Type B pancreatic cell (in vitro differentiated cells): ENCODE measurements at places on chromosomes 1 and 21.

DNA sequence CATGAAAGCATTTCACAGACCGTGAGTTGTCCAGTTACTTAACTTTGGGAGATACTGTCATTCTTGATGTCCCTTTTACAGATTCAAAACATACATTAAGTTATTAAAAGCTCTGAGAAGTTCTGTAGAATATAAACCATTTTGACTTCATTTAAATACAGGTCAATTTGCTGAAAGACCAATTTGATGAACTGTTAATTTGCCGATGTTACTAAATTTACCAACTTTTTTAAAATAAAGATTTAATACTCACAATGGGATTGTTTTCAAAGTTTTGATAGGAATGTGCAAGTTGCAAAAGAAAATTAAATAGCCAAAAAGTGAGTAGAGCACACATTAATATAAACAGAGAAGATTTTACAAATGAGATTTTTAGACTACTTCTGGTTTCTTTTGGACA lies 666.1 kb downstream of the SMYD3 start:
- no peak for DNase-seq

DNA sequence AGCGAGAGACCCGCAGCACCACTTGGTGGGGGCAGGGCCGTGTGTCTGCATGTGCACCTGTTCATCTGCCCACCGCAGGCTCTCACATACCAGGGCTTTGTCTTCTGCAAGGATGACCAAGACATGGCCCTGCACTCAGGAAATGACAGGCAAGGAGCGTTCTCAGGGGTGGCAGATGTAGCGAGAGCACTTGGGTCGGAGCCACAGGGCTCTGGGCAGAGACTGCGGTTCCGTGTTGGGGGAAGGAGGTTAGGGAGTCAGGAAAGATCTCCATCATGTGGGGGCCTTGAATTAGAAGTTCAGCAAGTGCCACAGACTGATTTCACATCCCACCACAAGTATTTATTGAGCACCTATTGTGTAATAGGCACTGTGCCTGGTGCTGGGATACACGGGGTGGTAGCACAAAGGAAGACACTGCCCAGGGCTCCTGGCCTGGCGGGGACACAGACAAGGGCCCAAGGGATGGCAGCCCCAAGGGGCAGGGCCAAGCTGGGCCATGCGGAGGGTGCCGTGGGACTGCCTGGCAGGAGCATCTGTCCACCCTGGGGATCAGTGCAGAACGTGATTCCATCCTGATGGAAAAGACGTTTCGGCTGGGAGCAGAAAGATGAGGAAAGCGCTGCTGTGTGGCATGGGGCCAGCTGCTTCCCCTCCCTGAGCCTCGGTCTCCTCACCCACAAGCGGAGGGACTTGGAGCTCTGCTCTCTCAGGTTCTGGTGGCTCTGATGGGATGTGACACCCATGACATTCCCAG lies 11.4 kb upstream of the SPSB1 start:
- no peak for DNase-seq

- no peak for DNase-seq
Measured at GRCh38 chr1:12772520-12772919, 1.0 kb upstream of the PRAMEF12 start.

DNA sequence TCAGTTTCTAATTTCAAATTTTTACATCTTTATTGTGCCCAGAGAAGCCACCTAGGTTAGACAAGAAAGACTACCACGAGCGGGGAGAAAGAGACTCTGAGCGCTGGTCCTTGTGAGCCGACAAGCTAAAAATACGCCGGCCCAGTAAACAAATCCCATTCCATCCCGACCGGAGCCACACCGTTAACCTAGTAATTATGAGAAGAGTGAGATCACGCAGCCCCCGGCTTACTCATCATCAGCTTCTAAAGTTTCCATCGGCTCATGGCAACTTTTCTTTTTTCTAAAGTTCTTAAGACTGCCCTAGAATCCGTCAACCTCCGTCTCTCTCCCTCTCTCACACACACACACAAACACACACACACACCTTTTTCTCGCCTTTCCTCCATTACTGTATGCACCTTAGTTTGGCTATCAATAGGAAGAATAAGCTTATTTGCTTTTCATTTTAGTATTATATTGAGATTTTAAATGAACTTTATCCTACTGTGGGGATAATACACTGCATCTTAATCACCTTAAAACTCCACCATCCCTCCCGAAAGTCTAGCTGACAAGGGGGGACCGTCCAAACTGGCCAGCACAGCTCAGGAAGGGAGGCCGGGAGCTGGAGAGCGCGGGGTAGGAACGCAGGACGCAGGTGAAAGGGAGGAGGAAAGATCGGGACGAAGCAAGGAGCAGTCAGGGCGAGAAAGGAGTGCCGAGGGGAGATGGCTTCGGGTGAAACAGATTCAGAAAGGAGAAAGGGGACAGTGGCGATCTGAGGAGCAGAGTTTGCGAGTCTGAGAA lies 728 bp downstream of the OTUD7B start:
- DNase-seq, result no peak

DNA sequence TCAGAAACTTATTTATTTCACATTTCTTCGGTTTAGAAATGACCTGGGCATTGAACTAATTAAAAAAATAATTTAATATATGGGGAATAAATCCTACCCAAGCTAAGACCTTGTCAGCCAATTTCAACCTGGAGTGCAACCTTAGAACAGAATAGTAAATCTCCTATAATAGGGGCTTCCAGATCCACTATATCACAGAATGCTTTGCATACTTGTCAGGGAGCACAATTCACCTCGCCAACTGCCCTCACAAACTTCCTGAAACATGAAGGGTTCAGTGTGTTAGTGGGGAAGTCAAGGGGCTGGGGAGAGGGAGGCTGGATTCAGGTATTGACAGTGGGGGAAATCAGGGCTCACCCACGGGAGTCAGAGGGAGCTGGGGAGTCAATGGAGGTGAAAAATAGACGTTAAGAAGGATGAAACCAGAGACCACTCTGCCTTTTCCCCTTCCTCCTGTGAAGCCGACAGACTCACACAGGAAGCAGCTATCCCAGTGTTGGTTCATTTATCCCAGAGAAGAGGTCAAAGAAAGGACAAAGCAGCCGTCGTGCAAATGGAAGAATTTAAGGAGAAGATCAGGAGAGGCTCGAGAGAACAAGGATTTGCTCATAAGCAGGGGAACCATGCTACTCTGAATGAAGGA lies 453.3 kb downstream of the NUF2 start:
- DNase-seq, result no peak

DNA sequence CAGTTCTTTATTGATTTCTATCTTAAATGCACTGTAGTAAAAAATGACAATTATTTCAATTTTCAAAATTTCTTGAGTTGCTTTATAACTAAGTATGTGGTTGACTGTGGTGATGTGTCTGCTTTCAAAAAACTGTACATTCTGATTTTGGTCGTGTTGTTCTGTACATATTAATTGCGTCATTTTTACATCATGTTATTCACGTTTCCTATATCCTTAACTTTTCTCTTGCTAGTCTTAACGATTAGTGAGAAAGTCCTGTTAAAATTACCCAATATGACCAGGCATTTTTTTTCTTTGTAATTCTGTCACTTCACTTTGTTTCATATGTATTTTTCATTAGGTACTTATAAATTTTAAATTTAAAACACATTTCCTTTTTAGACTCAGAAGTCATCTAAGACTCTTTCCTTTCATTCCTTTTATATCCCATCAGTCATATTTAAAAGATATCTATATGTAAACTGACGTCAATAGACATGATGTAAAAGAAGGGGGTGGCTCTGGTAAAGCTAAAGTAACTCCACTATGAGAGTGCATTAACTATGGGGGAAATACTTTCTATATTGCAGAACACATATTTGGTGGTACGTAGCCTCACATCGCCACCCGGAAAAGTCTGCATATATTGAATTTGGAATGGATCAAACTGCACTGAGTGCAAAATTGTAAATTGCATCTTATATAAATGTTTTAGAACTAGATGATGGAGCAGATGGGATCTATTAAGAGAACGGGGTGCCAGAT lies 1.1 kb upstream of the COA6 start:
- DNase-seq, result no peak

DNA sequence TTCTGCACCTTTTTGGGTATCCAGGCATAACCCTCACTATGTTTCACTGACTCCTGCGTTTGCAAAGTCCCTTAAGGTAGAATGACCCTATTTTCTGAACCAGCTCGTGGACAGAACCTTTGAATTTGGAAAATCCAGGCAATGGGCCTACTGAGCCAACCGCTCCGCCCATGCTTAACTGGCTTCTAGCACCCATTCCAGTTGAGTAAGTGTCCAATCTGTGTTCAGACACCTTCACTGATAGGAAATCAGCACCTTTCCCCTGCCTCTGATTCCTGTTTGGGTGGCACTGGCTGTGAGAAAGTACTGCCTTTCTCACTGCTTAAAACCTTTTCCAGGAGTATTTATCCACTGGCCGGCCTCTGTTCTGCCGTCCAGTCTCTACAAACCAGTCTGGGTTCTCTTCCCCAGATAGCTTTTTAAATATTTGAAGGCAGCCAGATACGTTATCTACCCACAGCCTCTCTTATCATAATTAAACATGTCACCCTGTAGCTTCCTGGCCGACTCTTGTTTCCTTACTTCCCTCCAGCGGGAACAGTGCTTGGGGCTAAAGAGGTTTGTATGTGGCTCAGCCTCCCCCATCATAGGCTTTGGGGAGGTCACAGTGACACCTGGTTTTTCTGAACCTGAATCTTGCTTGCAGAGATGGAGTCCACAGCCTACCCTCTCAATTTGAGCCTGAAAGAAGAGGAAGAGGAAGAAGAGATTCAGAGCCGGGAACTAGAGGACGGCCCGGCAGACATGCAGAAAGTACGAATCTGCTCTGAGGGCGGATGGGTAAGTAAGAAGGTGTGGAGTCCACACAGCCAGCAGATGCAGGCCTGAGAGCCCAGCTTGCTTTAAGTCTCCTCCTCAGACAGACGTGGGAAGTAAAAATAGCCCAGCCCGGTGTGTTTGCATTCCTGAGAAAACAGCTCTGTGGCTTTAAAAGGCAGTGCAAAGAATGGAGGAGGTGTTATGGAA lies 1.3 kb downstream of the POGK start:
- no peak for DNase-seq
